Ecto neural progenitor cell (in vitro differentiated cells): ENCODE measurements at places on chromosomes 6 and 20.

DNA sequence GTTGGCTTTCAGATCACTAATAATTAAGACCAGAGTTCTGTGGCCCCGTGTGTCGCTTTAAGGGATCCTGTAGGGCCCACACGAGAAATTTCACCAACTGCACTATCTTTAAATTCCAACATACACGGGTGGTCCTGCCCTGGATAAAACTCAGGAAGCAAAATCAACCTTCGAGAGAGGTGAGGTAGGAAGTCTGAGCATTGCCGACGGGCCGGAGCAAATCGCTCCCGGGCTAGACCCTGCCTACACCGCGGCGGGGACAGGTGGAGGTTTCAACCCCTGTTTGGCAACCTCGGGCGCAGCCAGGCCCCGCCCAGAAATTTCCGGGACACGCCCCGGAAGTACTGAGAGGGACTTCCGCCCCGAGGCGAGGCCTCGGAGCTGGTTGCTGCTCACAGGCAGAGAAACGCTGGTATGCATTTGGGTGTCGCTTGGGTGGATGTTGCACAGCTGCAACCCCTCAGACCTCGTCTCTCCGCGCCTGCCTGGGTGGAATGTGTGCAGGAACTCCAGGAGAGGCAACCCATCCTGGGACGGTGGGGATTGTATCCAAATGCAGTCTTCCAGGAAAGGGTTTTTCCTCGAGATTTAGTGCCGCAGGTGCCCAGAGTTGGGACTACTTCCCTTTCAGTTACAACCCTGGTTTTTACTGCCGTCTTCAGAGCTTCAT, 19.9 kb downstream of the ZKSCAN8 start:
- DNase-seq = peak; percentile 79

DNA sequence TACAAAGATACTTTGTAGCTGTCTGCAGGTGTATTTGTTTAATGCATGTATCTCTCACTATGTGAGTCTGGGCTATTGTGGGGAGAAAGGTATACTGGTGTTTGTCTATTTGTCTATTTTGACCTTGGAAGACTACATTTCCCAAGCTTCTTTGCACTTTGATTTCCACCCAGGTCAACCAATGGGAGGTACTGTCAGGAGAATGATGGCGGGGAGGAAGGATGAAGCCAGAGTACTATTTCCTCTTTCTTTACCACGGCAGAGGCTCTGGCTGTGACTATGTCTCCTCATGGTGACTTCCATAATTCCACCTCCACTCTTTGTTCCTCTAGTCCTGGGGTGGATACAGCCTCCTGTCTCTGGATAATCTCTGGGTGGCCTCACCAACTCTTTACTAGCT, 23.1 kb downstream of the LBP start:
- no peak for DNase-seq

- DNase-seq = no peak
Measured at GRCh38 chr6:14240411-14241166, 123.0 kb downstream of the CD83 start.

- no peak for DNase-seq
Measured at GRCh38 chr6:158121335-158121734, 46.7 kb downstream of the SERAC1 start.

DNA sequence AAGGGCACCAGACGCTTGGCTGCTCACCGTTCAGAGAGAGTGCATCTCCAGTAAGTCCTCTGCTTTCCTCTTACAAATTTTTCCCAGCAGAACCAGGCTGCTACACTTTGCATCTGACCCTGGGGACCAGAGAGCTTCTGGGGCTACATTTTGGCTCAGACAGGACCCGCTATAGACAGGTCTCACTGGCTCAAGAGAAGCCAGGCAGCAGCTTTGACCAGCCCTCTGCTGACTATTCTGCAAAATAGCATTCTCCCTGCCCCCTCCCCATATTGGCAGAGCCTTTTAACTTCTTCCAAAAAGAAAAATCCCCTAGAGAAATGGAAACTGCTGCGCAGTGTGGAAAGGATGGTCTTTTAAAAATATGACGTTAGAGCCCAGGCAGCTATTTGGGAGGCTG, 37.2 kb downstream of the CPXM1 start:
- no peak for DNase-seq

GRCh38 chr20:6034134-6034969, 19.5 kb downstream of the LRRN4 start:
- DNase-seq = no peak

- DNase-seq = no peak
Measured at GRCh38 chr20:53716395-53716794, 122.8 kb upstream of the ZNF217 start.

GRCh38 chr6:119347466-119348095, 2.0 kb downstream of the MAN1A1 start:
- no peak for DNase-seq

GRCh38 chr6:157182503-157183264, 140.6 kb downstream of the TMEM242 start:
- no peak for DNase-seq

GRCh38 chr6:141610741-141611140, 522.0 kb upstream of the GJE1 start:
- no peak for DNase-seq

DNA sequence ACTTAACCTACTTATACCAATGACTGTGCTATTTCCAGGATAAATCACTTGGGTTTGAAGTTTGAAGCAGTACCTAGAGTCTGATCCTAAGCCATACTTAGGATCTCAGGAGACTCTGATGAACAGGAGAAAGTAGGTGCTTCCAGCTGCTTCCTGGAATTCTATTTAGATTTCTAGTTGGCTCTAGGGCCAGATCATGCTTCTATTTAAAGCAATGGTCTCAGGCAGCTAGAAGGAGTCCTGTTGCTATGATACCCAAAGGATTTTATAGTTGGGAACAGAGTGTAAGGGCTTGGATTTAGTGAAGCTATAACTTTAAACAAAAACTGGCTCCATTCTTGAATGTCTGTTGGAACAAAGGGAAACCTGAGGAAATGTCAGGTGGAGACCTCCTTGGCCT, 52.4 kb upstream of the TINAG start:
- no peak for DNase-seq

DNA sequence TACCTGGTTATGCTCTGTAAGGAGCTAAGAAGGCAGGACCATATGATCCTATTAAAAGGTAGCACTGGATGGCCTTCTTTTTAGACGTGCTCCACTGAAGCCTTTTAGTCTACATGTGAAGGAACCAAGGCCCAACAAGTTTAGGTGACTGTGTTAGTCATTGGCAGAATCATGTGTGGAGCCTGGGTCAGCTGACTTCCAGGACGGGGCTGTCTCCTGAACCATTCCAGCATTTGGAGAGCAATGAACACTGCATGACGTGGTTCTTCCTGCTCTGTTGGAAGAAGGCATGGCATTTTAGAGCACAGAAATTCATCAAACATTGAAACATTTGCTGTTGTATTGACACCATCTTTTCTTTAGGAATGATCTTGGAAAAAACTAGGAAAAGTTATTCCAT, 87.8 kb upstream of the TIAM2 start:
- no peak for DNase-seq

GRCh38 chr6:31350196-31351032, 6.6 kb downstream of the HLA-B start:
- no peak for DNase-seq

DNA sequence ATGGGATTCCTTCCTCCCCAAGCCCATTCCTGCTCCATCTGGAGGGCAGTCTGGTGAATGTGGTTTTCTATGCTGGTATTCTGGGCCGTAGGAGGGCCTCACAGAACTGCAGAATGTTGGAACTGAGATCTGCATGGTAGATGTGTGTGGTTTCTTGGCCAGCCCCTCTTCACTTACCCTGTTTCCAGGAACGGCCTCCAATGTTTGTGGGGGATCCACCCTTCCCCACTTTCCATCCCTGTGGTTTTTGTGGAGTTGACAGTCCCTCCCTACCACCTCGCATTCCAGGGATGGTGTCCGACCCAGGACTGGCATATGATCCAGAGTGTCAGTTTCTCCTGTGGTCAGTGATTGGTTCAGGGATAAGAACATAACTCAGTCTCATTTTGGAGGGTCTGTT, 26.7 kb upstream of the TMEM14A start:
- DNase-seq = no peak

GRCh38 chr20:61976644-61977418, 88.8 kb downstream of the TAF4 start:
- no peak for DNase-seq

DNA sequence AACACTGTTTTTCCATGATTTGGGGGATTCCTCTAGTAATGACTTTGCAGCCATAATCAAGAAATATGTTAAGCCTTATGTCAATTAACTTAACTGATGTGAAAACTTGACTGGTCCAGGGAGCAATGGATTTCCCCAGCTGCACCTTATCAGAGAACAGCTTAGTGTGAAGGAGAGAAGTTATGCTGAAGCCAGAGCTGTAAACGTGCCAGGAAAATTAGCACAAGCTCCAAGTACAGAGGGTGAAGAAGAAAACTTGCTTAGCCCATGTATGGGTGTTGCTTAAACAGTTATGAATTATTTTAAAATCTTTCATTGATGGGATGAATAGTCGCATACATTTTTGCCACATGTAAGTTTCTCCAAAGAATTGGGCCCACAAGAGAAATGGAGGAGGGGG, 214.9 kb upstream of the RNF217 start:
- DNase-seq = no peak

DNA sequence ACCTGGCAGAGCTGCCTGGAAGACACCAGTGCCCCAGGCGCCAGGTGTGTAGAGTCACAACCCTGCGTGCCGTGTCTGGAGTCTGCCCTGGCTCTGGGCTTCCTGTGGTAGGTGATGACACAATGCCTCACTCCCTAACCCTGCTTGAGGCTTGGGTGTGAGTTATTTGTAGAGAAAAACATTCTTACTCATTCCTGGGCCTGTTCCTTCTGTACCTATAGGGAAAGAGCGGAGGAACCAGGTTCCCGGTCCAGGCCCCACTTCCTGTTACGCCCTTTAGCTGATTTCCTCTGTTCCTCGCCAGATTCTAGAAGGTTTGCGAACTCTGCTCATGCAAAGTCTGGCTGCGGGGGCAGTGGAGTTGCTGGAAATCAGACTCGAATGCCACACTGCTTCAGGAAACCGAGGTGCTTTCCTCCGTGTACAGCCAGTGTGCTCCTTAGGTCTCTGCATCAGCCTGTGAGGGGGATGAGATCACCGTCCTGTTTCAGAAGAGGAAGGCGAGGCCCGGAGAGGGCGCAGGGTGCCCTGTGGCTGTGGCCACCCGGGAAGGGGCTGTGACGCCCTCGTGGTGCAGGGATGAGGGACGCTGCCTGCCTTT, 67.1 kb upstream of the DUSP22 start:
- DNase-seq = no peak

DNA sequence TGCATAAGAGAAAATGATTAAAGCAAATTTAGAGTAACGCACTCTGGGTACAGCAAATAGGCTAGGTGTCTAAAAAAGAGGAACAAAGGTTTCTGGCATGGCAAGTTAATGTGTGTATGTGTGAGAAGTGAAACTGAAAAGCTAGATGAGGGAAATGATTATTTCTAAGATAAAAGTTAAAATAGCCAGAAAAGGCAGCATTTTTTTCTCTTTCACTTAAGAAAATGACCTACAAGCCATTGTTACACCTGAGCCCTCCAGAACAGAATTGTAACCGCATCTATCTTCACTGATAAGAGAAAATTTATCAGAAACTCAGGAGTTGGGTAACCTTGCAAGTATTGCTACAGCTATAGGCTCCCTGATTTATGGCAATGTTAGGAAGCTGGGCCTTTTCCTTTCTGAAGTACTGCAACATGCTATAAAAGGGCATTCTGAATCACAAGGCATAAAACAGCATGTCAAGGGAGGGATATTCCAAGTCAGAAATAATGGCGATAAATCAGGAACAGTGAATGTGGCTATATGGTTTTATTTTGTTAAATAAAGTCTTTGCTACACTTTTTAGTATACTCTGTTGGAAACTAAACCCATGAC, 395.3 kb downstream of the TBC1D32 start:
- DNase-seq = no peak

DNA sequence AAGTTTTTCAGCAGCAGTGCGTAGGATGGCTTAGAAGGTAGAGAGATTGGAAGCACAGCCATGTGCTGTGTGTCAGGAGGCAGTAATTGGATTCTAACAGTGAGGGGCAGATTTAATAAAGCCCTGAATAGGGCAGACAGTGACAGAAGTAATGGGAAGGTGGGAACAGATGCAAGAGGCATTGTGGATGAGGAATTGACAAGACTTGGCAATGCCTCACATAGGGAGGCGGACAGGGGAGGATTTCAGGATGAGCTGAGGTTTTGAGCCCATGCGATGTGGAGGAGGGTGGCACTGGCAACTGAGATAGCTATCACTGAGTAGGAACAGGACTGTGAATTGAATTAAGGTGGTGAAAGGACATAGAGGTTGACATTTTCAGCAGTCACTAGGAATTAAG, 262.2 kb upstream of the FLRT3 start:
- DNase-seq = no peak

DNA sequence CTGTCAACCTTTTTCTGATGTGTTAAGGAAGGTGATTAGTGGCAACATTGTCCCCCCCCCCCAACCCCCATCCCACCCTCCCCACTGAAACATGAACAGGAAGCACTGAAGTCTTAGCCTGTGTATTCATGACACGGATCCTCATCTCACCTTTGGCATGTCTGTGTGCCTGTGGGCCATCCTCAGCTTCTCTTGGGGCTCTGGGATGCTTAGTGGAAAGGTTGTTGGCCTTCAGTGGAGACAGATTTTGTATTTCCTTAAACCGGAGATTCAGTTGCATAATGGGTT, 93.6 kb downstream of the RREB1 start:
- DNase-seq = no peak

GRCh38 chr6:25830458-25830857, 1.4 kb downstream of the SLC17A1 start:
- no peak for DNase-seq

- no peak for DNase-seq
Measured at GRCh38 chr20:1094751-1095150, 23.7 kb upstream of the PSMF1 start.

- DNase-seq = no peak
Measured at GRCh38 chr6:132511210-132511830, 1.6 kb downstream of the STX7 start.

- DNase-seq = no peak
Measured at GRCh38 chr6:159842035-159842434, 42.0 kb downstream of the PNLDC1 start.

DNA sequence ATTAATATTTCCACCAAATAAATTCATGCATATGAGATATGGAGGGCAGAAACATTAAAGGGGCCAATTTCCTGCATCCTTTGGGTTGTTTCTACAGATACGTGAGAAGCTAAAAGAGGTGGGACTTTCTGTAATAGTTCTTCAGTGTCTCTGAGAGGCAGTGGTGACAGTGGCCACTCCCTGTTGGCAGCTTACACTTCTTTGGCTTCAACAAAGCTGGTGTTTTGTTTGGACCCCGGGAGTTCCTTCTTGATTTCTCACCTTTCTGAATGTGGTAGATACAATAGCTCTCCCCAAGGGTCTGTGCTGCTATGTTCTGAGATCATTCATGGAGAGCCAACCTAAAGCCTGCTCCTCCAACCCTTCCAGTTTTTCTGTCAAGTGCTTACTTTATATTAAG, 7.8 kb downstream of the PLCB1 start:
- no peak for DNase-seq

- DNase-seq = peak; percentile 81
Measured at GRCh38 chr6:3410385-3411360, 46.2 kb downstream of the SLC22A23 start.

GRCh38 chr6:41706876-41707564, 28.4 kb downstream of the TFEB start:
- DNase-seq = no peak

GRCh38 chr6:40956936-40957335, 82.1 kb downstream of the UNC5CL start:
- no peak for DNase-seq

GRCh38 chr6:15674690-15675386, 12.0 kb upstream of the DTNBP1 start:
- no peak for DNase-seq
